Esophagus mucosa (tissue), 1 donor: ENCODE measurements at places on chromosomes 2 and 18. TPM values are rescaled to one million over a fixed set of nuclear protein-coding genes. Genes with fewer than 3 reads are reported as not detected.
A peak's percentile ranks its signal among the peaks of the same experiment; 100 is the strongest.

DNA sequence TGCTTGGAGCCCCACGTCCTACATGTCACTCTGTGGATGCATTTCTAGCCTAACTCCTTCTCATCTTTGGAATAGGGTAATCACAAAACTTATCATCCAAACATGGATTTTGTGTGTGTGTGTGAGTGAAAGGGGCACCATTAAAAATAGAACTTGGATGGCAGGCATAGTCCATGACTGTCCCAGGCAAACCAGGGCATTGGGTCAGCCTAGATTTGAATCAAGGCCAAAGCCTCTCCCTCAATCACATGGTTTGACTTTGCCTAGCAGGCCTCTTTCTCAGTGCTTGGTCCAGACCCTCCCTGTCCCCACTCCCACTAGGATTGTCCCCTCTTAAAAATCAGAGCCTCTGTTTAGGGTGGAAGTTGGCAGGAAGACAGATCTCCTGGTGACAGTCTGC is 67.4 kb upstream of the BCL2L11 start:
- ATAC-seq: no peak

- peak; percentile 26 for ATAC-seq
Observed at GRCh38 chr2:102424754-102425153, 1.8 kb downstream of the IL18RAP start.

- no peak for ATAC-seq
Observed at GRCh38 chr2:60603533-60604190, 50.2 kb upstream of the BCL11A start.

DNA sequence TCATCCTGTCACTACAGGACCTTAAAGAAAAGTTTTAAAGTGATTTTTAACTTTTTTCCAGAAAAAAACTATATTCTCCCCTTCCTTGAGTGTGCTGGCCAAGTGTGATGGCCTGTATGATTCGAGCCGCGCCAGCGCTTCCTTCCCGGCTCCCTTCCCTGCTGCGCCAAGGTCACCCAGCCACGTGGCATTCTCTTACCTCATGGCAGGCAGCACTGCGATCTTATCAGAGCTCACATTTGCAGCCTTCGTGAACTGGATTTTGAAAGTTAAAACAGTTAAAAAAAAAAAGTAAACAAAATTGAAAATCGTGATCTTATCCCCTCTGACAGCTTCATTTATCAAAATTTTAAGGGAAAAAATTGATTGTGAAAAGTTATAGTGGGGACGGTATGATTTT is 279.8 kb downstream of the PTGR3 start:
- ATAC-seq: no peak

GRCh38 chr2:66364495-66365333 is 70.2 kb upstream of the MEIS1 start:
- ATAC-seq: no peak

DNA sequence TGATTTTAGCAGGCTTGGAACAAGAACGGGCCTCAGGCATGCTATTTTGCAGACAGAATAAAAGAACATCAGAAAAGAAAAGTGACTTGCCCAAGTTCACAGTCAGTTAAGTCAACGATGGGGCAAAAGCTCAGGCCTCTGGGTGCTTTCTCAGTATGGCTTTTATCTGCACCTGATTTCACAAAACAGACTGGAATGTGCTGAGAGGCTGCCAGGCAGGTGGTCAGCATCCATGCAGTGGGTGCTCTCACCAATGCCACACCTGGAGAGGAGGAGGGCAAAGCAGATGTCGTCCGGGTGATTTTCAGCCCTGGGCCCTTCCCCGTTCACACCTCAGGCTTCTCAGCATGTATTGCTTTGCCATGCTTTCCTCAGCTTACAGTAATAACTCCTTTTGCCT is 854.6 kb downstream of the RNF144A start:
- no peak for ATAC-seq

DNA sequence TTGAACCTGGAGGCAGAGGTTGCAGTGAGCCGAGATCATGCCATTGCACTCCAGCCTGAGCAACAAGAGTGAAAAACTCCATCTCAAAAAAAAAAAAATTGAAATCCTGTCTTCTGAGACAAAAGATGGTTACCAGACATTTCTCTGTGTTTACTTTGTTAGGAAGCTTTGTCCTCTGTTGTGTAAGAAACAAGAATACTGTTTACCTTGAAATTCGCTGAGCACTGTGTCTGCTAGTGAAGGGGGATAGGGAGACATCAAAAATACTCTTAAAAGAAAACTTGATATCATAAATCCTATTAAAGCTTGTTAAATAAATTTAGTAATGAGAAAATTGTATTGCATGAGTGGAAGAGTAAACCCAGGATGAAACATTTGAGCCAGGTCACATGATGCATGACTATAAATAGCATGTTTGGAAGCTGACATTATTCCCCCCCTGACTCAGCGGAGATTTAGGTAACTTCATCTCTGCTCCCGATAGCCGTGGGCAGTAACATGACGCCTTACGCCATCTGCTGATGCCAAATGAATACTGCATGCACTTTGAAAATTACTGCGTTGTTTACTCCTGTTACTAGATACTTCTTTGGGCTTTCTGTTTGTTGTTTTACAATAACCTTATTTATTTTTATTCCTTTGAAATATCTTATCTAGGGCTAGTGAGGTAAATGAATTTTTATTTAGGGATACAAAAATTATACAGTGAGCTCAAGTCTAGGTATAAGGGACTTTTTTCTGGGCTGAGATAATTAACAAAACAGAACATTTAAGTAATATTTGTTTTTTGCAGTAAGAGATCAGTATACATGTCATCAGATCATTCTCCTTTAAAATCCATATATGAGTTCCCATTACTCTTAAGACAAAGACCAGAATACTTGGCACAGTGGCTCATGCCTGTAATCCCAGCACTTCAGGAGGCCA is 134.9 kb downstream of the MAP3K20 start:
- ATAC-seq: peak; percentile 87

DNA sequence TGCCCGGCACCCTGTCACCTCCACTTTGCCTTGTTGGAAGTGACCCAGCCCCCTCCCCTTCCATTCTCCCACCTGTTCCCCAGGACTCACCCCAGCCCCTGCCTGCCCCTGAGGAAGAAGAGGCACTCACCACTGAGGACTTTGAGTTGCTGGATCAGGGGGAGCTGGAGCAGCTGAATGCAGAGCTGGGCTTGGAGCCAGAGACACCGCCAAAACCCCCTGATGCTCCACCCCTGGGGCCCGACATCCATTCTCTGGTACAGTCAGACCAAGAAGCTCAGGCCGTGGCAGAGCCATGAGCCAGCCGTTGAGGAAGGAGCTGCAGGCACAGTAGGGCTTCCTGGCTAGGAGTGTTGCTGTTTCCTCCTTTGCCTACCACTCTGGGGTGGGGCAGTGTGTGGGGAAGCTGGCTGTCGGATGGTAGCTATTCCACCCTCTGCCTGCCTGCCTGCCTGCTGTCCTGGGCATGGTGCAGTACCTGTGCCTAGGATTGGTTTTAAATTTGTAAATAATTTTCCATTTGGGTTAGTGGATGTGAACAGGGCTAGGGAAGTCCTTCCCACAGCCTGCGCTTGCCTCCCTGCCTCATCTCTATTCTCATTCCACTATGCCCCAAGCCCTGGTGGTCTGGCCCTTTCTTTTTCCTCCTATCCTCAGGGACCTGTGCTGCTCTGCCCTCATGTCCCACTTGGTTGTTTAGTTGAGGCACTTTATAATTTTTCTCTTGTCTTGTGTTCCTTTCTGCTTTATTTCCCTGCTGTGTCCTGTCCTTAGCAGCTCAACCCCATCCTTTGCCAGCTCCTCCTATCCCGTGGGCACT is 4.5 kb downstream of the RETREG2 start:
- ATAC-seq: no peak

- no peak for ATAC-seq
Observed at GRCh38 chr2:162257425-162257824, 14.2 kb upstream of the FAP start.

MYO7B gene
- total RNA-seq: 0.04 TPM

REG3G gene
- not detected for total RNA-seq

MOGAT1 gene
- total RNA-seq: not detected

SERPINB13 gene
- 281 TPM for total RNA-seq

GALNT5 gene
- total RNA-seq: 3.8 TPM
